ENCODE measurements at places on chromosomes 3 and 15. TPM values are rescaled to one million over a fixed set of nuclear protein-coding genes. Genes with fewer than 3 reads are reported as not detected.
A peak's percentile ranks its signal among the peaks of the same experiment; 100 is the strongest.

The PTH1R gene
- total RNA-seq: not detected

The BLOC1S6 gene
- 46.9 TPM for total RNA-seq

DNA sequence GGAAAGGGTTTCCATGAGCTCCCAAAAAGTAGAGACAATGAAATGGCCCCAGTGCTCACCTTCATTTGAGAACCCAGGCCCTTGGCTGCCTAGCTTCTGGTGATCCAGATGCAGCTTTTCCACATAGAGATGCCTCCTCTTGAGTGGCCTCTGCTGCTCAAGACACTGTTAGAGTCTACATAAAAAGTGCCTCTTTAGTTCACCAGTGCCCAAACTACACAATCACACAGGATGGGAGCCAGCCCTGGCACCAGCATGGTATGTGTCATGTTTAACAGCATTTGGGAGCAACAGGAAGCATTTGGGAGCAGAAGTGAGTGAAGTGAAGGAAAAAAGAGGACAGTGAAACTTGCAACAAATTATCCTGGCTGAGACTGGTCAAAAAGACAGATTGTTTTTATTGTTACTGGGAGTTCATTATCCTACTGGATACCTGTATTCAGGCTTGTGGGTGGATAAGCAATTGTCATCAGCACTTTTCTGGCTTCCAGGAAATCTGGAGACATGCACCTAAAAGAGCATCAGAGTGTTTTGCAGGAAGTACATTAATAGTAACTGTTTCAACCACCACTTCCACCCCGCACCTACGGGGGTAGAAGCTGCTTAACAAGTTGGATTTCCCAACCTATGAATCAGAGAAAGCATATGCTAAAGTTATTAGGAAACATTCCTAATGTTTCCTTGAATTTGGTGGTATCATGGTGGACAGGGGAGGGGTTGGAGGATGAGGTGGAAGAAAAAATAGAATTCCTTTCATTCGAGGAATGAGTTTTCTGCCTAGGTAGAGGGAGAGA lies 416.2 kb downstream of the IGSF11 start:
- DNase-seq: no peak
- no peak overlapping the region for H3K4me3 ChIP-seq
- no peaks in the 10 kb centered on the region for H3K27me3 ChIP-seq
- no peaks in the 10 kb centered on the region for H3K4me1 ChIP-seq
- no peak overlapping the region for H3K27ac ChIP-seq

The C3orf49 gene
- total RNA-seq: not detected

GRCh38 chr3:62259924-62260323 lies 113.4 kb downstream of the FEZF2 start:
- no peak overlapping the region for H3K27ac ChIP-seq
- H3K36me3 ChIP-seq: no peaks in the 10 kb centered on the region
- no peak for DNase-seq
- no peak overlapping the region for H3K4me3 ChIP-seq
- peaks cover 3% of the 10 kb centered on the region for H3K27me3 ChIP-seq

- H3K4me1 ChIP-seq: peaks cover 7% of the 10 kb centered on the region
- peaks cover 36% of the 10 kb centered on the region for H3K27me3 ChIP-seq
- DNase-seq: no peak
- no peaks in the 10 kb centered on the region for H3K36me3 ChIP-seq
- no peak overlapping the region for H3K4me3 ChIP-seq
- H3K27ac ChIP-seq: no peak overlapping the region
Observed at GRCh38 chr15:76178296-76179000, 118.7 kb downstream of the TMEM266 start.

DNA sequence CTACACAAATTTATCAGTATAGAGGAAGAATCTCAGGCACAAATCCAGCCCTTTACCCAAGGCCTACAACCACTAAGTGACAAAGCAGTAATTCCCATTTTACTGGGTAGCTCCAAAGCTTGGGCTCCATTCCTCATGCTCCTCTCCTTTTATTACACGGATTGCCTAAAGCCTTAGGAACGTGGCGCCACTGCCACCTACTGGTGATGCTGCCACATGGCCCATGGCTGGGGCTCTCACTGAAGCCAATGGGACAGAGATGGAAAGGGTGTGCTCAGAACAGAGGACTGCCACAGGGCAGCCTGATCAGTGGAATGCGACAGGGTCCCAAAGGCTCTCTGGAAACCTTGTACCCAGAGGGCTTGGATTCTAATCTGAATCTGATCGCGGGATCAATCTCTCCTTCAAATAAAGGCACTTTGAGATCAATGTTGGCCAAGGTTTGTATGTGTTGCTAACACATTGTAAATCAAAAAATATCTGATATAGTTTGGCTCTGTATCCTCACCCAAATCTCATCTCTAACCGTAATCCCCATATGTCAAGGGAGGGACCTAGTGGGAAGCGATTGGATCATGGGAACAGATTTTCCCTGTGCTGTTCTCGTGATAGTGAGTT lies 33.5 kb upstream of the LYZL4 start:
- no peak overlapping the region for H3K4me3 ChIP-seq
- H3K4me1 ChIP-seq: no peaks in the 10 kb centered on the region
- DNase-seq: peak; percentile 83
- H3K36me3 ChIP-seq: no peaks in the 10 kb centered on the region

DNA sequence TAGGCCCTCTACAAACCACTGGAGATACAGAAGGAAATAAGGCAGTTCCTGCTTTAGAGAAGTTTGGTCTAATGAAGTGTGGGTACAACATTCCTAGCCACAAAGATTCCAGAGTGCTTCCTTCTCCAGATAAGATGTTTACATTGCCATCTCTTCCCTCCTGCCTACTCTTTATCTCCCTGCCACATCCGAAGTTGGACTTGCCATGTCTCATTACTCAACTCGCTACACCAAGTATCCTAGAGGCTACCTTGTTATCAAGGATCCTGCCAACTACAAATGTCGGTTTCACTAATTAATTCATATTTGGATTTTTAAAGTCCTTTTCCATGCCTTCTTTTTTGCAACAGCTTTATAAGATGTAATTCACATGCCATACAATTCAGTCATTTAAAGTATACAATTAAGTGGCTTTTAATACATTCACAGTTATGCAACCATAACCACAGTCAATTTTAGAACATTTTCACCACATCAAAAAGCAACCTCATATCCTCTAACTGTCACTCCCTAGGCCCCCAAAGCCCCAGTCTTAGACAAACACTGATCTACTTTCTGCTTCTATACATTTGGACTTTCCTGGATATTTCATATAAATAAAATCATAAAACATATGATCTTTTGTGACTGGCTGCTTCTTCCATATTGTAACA lies 53.7 kb upstream of the CSTA start:
- H3K36me3 ChIP-seq: no peaks in the 10 kb centered on the region
- no peak overlapping the region for H3K4me3 ChIP-seq

- H3K4me1 ChIP-seq: no peaks in the 10 kb centered on the region
- H3K27me3 ChIP-seq: no peaks in the 10 kb centered on the region
- no peak for DNase-seq
- no peaks in the 10 kb centered on the region for H3K36me3 ChIP-seq
Observed at GRCh38 chr15:91692596-91692995, 160.9 kb upstream of the SLCO3A1 start.

DNA sequence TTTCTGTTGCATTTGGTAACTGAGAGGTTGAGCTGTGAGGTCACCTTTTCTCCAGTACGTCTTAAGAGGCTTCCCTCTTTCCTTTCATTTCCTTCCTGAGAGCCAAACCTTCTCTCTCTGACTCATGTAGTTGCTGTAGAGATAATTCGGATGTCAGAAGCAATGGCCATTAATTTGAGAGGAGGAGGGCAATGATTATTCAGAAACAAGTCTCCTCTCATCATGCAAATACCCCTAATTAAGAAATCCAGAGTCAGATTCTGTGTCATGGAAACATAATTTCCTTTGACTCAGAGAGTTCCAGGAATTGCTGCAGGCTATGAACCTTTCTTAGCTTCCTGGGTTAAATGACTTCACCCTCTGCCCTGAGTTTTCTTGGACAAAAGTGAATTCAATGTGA lies 59.0 kb upstream of the GSK3B start:
- H3K4me3 ChIP-seq: no peak overlapping the region
- peak overlapping the region; percentile 45 for H3K27ac ChIP-seq
- peaks cover 2% of the 10 kb centered on the region for H3K27me3 ChIP-seq
- H3K4me1 ChIP-seq: peaks cover 17% of the 10 kb centered on the region

DNA sequence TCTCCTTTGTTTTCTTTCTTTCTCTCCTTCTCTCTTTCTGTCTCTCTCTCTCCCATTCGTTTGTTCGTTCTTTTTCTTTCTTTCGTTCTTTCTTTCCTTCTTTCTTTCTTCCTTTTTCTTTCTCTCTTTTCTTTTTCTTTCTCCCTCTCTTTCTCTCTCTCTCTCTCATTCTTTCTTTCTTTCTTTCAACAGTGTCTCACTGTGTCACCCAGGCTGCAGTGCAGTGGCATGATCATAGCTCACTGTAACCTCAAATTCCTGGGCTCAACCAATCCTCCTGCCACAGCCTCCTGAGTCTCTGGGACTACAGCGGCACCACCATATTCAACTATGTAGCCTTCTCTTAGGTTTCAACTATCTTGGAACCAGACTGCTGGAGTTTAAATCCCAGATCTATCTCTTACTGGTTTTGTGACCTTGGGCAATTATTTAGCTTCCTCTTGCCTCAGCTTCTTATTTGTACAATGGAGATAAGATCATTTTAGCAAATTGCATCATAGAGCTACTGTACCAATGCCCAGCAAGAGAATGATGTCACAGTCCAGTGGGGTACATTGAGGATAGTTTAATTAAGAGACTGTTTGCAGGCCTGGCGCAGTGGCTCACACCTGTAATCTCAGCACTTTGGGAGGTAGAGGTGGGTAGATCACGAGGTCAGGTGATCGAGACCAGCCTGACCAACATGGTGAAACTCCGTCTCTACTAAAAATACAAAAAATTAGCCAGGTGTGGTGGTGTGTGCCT lies 27.3 kb upstream of the PARL start:
- DNase-seq: no peak
- H3K4me3 ChIP-seq: no peak overlapping the region

DNA sequence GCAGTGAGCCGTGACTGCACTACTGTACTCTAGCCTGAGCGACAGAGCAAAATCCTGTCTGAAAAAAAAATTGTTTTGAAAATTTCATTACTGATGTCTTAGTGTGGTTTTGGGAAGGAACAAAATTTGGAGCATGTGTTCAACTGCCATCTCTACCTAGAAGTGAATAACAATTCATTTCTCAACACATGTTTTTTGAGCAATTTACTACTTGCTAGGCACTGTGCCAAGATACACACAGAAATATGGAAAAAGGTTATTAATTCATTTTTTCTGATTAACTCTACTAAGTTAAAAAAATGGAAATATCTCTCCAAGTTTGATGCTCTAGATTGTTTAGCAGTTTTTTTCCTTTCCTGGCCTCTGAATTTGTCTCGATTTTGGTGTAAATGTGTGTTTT lies 5.2 kb upstream of the TCF12 start:
- H3K4me1 ChIP-seq: peaks cover 16% of the 10 kb centered on the region
- H3K27me3 ChIP-seq: no peaks in the 10 kb centered on the region
- H3K27ac ChIP-seq: no peak overlapping the region
- peaks cover 5% of the 10 kb centered on the region for H3K36me3 ChIP-seq
- H3K4me3 ChIP-seq: no peak overlapping the region

The APEH gene
- total RNA-seq: 166 TPM

DNA sequence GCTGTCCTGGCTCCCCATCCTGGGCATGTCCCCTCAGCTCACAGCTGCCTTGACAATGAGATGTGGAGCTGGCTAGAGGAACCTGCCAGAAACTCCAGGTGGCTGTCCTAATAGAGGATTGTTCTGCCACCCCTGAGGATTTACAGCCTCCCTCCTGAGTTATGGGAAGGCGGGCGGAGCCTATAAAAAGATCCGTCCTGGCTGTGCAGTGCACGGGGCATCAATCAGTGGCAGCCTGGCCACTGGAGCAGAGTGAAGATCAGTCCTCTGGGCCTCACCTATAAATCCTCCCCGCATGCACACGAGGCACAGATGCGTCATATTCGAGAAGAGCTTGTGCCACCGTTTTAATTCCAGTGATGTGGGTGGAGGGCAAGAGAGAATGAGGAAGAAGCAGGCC lies 90.0 kb downstream of the MEGF11 start:
- no peaks in the 10 kb centered on the region for H3K4me1 ChIP-seq
- DNase-seq: no peak

DNA sequence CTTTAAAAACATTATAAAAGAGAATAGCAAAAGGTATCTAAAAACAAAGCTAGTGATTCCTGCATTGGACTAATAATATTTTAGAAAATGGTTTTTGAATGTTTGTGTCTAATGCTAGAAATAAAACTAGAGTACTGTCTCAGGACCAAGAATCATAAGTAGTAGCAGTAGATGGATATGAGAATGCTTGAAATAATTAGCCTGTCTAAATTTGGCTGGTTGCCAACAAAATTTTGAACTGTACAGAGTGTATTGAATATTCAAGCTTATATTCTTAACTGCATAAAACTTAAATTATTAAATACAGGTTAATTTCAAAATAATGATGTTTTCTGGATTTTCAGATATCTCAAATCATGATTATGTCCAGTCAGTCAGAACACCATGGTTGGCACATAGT lies 14.0 kb downstream of the ABHD5 start:
- H3K36me3 ChIP-seq: peaks cover 23% of the 10 kb centered on the region
- no peak overlapping the region for H3K27ac ChIP-seq
- H3K4me3 ChIP-seq: no peak overlapping the region

- no peaks in the 10 kb centered on the region for H3K36me3 ChIP-seq
- no peak for DNase-seq
- no peak overlapping the region for H3K27ac ChIP-seq
- no peak overlapping the region for H3K4me3 ChIP-seq
Observed at GRCh38 chr3:94285872-94286271, 223.0 kb downstream of the NSUN3 start.

GRCh38 chr3:59341459-59341858 lies 291.6 kb upstream of the CFAP20DC start:
- H3K27ac ChIP-seq: no peak overlapping the region
- H3K4me1 ChIP-seq: peaks cover 5% of the 10 kb centered on the region
- H3K4me3 ChIP-seq: no peak overlapping the region
- no peaks in the 10 kb centered on the region for H3K36me3 ChIP-seq

DNA sequence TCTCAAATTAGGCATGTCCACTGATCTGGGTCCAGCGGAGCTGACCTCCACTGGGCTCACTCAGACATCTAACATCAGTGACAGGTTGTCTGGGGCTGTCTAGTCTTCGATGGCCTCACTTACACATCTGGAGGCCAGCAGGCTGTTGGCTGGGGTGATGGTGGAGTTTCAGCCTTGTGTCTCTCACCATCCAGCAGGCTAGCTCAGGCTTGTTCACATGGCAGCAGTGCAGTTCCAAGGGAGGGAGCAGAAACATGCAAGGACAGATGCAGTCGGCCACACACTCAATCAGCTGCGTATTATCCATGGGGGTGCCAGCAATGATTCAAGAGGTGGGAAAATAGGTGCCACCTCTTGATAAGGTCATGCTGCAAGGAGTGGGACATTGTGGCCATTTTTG lies 292.5 kb downstream of the SHQ1 start:
- H3K36me3 ChIP-seq: peaks cover 1% of the 10 kb centered on the region
- peaks cover 1% of the 10 kb centered on the region for H3K27me3 ChIP-seq
- DNase-seq: no peak
- no peak overlapping the region for H3K27ac ChIP-seq
- H3K4me3 ChIP-seq: no peak overlapping the region
- peaks cover under 1% of the 10 kb centered on the region for H3K4me1 ChIP-seq

- no peak overlapping the region for H3K4me3 ChIP-seq
- H3K27me3 ChIP-seq: no peaks in the 10 kb centered on the region
- peaks cover 1% of the 10 kb centered on the region for H3K36me3 ChIP-seq
- H3K4me1 ChIP-seq: peaks cover 5% of the 10 kb centered on the region
- H3K27ac ChIP-seq: no peak overlapping the region
Observed at GRCh38 chr3:188104050-188104449, 49.9 kb upstream of the LPP start.

The RSL24D1 gene
- 183 TPM for total RNA-seq

GRCh38 chr15:34889476-34889875 lies 80.1 kb downstream of the AQR start:
- no peaks in the 10 kb centered on the region for H3K27me3 ChIP-seq
- H3K4me1 ChIP-seq: peaks cover 3% of the 10 kb centered on the region
- DNase-seq: no peak
- peaks cover 58% of the 10 kb centered on the region for H3K36me3 ChIP-seq
